ENCODE measurements at places on chromosomes 7 and 10.
A peak's percentile ranks its signal among the peaks of the same experiment; 100 is the strongest.

DNA sequence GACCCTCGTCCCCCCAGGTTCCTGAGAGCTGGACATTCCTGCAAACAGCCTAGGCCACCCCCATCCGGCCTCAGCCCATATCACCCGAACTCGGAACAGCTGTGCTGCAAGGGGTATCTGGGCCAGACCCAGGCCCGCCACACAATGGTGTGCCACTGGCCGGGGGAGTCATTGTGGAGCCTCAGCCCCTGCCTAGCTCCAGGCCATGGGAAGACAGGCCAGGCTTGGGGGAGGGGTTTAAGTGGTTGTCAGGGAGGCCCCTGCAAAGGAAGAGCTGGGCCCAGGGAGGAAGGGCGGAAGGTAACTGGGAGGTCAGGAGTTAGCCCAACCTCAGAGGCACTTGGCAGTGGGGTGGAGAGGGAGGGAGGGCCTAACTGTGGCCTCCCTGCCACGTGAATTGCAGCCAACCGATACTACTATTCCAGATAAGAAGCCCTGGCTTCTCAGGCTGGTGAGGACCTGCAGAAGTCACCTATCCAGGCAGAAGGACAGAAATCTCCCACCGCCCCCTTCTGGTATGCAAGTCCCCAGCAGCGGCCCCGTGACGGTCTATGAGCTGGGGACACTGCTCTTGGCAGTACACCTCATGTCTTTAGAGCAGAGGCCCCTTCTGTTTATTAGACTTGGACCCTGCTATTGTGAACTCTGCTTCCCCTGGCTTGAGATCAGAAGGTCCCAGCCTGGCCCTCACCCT is 26.8 kb downstream of the VSIR start:
- DNase-seq, result peak; percentile 80

- peak; percentile 89 for DNase-seq
These were observed at the start of gene PGAM2 for GRCh38 chr7:44065431-44066110. PGAM2 (minus strand) TSS chr7:44065567; CDS start chr7:44065529, 38 bp downstream.

DNA sequence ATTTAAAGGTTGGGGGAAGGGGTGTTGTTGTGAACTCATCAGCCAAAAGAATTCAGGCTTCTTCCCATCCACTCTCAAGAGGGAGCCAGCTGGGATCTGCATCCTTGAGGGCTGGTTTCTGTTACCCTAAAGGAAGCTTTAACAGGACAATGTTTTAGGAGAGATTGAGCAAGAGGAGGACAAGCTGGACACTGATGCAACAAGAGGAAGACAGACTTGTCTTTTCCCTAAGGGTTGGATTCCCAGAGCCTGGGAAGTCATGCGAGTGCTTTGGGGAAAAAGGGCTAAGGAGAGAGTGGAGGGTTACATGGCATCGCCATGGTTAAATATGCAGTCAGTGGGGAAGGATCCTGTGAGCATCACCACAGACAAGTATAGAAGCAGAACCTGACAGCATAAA is 47.6 kb upstream of the PDE1C start:
- no peak for DNase-seq

- no peak for DNase-seq
These were observed 29.7 kb downstream of the STMP1 start for GRCh38 chr7:135692055-135692454.

- peak; percentile 7 for DNase-seq
These were observed 233.3 kb upstream of the FOXP2 start for GRCh38 chr7:114181280-114181679.

- no peak for DNase-seq
These were observed 104.1 kb upstream of the RHEB start for GRCh38 chr7:151623766-151624165.

DNA sequence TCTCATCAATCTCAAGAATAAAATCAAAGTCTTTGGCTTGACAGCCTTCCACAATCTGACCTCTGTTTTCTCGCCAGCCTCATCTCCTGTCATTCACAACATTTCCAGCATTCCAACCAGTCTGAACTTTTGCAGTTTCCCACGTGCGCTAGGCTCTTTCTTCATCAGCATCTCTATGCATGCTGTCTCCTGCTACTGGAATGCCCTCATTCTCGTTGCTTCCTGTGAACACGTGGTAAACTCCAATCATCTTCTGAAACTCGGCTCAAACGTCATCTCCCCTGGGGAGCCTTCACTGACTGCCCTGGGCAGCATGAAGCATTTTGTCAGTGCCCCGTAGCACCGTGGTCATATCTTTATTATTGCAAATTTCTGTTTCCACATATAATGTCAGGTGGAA is 12.2 kb upstream of the RSBN1L start:
- peak; percentile 56 for DNase-seq

- DNase-seq, result no peak
These were observed 771.2 kb downstream of the NXPH1 start for GRCh38 chr7:9204571-9204970.

GRCh38 chr7:159070431-159071148 is 74.1 kb downstream of the VIPR2 start:
- DNase-seq, result peak; percentile 18

GRCh38 chr10:77582710-77583115 is 54.9 kb downstream of the KCNMA1 start:
- DNase-seq, result no peak

GRCh38 chr10:104104926-104105325 is 17.0 kb upstream of the SFR1 start:
- no peak for DNase-seq

DNA sequence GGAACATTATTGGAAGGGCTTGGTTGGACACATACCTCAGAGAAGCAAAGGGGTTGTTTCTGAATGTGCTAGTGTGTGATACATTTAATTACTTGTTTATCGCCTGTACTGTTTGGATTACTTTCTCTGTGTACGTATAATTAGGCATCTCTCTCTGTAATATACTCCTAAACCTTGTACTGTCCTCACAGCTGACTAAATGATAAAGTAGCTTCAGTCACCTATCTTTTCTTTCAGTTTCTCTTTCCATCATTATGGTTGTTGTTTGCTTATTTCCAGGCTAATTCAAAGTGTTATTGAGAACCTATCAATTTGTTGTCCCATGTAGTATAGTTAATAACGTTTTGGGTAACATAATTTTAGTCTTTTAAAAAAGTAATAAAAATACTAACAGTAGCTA is 34.0 kb downstream of the MXI1 start:
- DNase-seq, result no peak

GRCh38 chr10:130545697-130546096 is 409.5 kb downstream of the GLRX3 start:
- DNase-seq, result no peak

DNA sequence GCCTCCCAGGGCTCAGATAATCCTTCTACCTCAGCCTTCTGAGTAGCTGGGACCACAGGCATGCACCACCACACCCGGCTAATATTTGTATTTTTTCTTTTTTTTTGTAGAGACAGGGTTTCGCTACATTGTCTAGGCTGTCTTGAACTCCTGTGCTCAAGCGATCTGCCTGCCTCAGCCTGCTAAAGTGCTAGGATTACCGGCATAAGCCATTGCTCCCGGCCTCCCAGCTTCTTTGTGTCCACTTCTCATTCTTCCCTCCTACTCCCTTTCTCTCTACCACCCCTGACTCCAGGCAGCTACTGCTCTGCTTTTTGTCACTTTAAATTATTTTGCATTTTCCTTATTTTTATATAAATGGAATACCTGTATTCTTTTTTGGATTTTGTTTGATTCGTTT is 83.4 kb downstream of the PALS2 start:
- DNase-seq, result no peak

- DNase-seq, result no peak
These were observed 768 bp upstream of the CPA1 start for GRCh38 chr7:130379532-130379920.

DNA sequence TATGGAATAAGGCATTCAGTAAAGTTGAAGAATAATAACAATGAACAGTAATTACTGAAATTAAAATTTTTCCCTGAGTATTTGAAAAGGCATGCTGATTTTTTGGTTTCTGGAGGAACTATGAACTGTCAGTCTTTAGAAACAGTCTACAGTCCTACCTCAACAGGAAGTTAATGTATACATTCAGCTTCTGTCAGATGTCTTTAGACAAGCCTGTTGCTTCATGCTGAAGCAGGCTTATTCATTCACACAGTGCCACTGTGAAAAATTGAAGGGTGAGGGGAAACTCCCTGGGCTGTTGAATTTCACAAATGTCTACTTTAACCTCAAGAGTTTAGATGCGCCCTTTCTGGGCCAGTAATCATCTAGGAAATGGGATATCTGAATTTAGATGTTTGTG is 3.5 kb downstream of the NRF1 start:
- DNase-seq, result no peak

DNA sequence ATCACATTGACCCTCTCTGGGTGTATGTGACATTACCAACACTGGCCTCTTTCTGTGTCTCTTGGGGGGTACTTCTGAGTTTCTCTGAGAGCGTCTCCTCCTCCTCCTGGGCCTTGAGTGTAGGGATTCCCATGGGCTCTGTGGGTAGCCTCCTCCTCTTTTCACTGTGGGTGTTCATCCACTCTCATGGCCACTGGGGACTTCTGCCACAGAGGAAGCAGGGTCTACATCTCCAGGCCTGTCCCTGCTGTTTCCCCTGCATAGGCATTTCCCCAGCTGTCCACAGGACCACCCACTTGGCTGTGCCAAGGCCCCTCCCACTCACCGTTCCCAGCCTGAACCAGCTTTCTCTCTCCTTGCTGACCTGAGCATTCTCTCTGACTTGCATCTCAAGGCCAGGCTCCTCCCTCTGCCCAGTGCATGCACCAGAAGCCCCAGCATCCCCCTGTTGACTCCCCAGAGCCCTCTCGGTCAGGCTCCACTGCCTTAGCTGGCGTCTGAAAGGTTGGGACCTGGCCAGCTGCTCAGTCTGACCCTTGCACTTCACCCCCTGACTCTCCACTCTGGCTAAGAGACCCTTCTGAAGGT is 487.6 kb downstream of the GLRX3 start:
- no peak for DNase-seq

DNA sequence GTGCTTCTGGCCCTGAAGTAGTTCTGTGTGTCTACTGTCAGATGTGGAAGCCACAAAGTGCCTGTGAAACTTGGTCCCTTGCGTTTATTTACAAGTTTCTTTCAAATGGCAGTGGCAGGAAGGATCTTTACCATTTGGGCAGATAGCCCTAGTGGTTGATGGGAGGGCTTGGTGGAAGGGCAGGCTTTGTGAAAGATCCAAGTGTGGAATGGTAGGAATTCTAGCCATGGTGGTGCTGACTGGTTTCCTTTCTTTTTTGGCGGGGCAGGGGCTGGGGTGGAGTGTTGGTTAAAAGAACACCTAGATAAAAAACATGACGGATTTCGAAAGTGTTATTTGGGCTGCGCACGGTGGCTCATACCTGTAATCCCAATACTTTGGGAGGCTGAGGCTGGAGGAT is 27.0 kb downstream of the AUTS2 start:
- peak; percentile 32 for DNase-seq

GRCh38 chr7:90681336-90682022 is 85.4 kb downstream of the CDK14 start:
- no peak for DNase-seq

- no peak for DNase-seq
These were observed 265.1 kb downstream of the LRMDA start for GRCh38 chr10:75696536-75696935.

DNA sequence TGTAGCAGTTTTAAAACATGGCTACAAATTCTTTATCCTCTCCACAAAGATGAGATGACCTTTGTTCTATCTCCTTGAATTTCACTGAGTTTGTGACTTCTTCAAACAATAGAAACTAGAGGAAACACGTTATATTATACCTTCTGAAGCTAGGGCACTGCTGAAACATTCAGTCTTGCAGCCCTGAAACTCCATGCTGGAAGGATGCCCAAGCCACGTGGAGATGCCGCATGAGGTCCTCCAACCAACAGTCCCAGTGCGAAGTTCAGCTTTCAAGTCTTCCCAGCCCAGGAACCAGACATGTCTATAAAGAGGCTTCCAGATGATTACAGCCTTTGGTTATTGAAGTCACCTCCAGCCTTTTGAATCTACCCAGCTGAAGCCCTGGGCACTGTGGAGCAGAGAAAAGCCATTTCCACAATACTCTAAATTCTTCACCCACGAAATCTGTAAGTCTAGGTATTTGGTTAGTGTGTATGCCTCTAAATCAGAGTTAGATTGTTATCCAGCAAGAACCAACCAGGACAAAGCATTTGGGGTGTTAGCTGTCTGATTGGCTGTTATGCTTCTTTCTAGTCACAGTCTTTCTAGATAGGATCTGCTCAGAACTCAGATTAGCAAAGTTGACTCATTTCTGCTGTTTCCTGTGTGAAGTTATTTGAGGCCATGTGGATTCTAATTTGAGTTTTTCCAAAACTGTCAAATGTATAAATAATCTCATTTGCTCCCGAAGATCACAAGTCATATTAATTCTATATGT is 186.5 kb upstream of the TMEM72 start:
- no peak for DNase-seq

GRCh38 chr7:35039343-35039742 is 2.1 kb upstream of the DPY19L1 start:
- DNase-seq, result no peak

GRCh38 chr10:13730956-13731355 is 144.2 kb downstream of the PRPF18 start:
- no peak for DNase-seq

DNA sequence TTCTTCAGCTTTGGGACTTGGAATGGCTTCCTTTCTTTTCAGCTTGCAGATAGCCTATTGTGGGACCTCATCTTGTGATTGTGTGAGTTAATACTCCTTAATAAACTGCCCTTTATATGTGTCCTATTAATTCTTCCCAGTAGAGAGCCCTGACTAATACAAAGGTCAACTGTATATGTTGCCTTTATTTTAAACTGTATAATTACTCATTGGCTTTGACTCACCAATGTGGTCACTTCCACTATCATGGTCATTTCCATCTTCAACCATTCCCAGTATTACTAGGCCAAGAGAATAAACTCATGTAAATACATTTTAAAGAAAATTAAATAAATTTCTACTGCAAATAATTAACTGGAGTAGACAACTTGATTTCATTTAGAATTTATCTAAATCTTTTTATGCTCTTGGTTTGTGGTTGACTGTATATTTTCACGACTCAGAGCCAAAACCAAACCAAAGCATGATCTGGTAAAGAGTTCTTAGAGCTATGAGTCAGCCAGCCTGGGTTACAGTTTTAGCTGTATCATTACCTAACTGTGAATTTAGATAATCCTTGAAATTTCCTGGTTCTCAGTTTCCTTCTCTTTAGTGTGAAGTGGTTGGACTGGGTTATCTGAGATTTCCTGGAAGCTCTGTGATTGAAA is 188.4 kb downstream of the PPP1R3A start:
- no peak for DNase-seq

DNA sequence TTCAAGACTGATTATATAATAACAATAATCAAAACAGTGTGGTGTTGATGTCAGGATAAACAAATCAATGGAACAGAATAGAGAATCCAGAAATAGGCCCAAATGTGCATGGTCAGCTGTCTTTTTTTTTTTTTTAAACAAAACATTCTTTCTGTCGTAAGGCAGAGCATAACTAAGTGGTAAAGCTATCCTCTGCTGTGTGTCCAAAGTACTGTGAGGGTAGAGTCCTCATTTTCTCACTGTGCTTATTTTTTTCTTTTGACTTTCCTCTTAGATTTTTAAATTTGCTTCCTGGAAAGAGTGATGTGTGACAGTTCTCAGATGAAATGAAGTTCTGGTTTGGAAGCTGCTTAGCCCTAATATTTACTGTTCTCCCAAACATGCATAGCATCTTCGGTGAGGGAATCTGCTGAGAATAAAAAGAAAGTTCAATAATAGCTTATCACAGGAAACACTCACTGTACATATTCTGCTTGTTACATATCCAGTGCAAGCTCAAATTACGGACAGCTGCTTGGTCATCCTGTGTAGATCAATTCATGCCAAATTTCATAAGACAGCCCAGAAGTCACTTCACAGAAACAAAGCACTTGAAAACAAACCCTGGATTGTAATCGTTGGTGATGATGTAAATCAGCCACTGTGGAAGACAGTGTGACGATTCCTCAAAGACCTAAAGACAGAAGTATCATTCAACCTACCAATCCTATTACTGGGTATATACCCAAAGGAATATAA is 423.9 kb downstream of the NEBL start:
- DNase-seq, result no peak

All from H7 (cell line).